Hippocampal formation (tissue), 2 donors: ENCODE measurements at places on chromosomes 3 and 15.

DNA sequence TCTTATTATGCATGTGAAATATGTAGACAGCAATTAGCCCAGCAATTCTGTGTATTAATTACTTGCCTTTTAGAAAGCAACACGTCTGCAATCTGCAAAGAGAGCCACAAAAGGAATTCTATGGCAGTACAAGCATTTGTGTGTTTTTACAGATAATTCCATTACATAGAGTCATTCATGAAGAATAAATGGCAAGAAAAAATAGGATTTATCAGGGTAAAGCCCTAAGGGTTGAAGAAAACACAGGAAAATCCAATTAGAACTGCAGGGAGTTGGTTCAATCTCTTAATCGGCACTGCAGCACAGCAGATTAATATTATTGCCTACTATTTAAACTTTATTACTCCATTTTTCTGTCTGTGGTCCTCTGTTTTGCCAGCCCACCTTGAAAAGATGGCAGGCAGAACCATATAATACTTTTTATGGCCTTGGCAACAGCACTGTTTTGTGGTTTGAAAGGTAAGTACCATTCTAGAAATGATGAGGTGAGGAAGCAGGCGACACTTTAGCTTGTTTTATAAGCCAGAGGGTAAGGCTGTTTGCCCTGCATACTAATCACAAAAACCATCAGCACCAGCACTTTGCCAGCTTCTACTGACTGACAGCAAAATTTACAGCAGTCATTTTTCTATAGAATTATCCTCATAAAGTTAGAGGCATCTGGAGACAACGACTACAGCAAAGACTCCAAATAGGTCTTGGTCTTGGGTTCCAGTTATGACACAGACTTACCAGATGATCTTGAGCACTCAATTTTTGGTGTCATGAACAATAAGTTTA, 638.2 kb upstream of the NAALADL2 start:
- DNase-seq, result no peak

GRCh38 chr15:45664451-45664850, 29.6 kb downstream of the SQOR start:
- DNase-seq, result no peak

DNA sequence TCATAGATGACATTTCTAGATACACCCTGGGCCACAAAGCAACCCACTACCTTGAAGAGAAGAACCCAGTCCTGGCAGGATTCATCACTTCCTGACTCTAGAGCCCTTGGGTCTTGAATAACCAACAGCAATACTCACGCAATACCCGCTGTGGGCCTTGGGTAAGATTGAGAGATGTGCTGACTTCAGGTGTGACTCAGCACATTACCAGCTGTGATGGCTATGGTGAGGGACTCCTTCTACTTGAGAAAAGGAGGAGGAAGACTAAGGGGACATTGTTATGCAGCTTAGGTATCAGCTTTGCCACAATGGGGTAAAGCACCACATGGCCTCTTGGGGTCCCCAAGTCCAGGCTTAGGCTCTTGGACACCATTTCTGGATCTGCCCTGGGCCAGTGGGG, 14.9 kb downstream of the C3orf33 start:
- no peak for DNase-seq

GRCh38 chr3:63365671-63366070, 87.6 kb downstream of the SYNPR start:
- no peak for DNase-seq

- no peak for DNase-seq
Measured at GRCh38 chr3:128931046-128931445, 51.6 kb downstream of the ACAD9 start.

GRCh38 chr15:51075826-51076523, 18.7 kb downstream of the TNFAIP8L3 start:
- DNase-seq, result no peak

DNA sequence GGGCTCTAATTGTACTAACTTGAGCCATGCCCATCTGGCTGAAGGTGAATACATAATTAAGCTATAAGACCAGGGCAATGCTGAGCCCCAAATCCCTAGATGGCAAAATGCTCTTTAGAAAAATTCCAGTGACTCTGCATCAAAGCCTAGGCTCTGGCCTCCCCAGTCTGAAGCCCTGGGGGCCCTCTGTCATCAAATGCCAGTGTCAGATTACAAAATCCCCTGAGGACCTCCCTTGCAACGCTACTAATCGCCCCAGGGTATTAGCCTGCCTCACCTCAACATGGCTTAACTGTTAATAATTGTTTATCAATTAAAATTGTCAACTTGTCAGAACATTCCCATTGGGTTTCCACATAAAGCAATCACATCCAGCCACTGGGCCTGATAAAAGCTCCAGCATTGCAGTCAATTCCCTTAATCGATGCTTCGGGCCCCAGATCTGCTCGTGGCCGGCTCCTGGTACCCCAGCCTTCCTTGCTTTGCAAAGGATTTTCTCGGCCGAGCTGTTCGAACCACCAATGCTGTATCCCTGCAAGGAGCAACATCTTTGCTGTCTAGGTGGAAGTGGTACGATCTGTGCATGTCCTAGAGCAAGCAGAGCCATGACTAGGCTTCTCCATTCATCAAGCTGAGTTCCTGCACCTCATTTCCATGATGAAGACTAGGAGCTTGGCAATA, 151.7 kb downstream of the MEGF11 start:
- DNase-seq, result no peak

DNA sequence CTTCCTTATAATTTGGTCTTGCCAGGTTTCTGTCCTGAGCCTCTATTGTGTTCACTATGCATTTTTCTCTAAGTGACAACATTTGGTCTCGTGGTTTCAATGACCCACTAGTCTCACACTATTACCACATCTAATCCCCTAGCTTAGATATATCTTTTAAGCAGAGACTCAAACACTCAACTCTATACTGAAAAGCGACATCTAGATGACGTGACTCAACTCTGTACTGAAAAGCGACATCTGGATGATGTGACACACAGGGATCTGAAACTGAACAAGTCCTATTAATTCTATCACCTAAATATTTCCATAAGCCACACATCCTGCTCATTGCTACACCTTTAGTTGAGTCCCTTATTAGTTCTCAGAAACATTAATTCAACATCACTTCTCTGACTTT, 141.7 kb upstream of the MBNL1 start:
- no peak for DNase-seq

DNA sequence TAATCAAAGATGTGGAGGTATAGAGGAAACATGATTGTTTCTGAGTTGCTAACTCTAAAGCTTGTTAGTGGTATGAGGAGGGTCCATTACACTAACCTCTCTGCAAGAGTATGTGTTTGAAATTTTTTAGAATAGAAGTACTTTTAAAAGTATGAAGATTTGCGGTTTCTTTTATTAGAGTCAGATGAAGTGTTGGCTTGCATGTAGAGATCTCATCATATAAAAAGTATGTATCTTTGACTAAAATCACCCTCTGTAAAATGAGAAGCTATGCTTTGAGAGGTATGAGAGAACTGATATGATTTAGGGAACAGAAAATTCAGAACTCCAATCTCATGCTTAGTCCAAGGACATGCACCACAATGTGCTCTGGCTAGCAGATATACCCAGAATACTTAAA, 140.4 kb upstream of the MBNL1 start:
- DNase-seq, result no peak

DNA sequence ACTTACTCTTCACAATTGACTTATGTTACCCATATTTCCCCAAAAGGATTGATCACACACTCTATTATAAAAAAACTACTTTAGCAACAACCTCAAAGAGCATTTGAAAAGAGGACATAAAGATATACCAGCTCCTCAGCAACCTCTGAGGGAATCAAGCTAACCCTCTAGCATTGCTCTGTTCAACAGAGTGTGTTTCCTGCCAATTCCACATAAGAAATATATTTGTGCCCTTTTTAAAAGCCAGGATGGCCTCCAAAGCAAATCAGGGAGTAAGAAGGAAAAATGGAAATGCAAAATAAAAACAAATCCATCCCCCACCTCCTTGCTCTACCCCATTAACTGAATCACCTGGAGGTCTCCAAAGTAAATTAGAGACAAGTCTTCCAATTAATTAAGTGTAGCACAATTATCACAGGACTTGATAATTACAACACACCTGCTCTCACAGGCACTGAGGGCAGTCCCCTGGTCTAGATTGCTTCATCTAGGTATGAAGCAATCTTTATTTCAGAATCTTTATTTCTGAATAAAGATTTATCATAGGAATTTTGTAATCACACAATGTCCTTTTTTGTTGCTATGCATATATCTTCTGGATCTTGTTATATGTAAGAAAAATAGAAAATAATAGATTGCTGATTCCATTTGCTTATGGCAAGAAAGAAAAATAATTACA, 34.8 kb downstream of the GPR176 start:
- no peak for DNase-seq

DNA sequence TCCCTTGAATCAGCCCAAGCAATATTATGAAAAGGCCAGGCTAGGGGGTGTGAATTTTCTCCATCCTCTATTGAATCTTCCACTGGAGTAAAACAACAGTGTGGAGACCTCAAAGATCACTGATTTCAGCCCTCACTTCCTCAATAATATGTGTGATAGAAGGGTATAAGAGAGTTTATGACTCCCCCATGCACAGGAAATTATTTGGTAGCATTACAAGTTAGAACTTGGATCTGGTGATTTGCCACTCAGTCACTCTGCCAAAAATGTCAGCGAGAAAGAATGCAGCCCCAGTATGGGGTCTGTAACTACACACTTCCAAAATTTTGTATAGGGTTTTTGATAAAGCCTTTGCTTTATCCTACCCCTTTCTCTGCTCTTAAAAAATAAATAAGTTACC, 81.0 kb upstream of the KCNMB2 start:
- DNase-seq, result no peak

DNA sequence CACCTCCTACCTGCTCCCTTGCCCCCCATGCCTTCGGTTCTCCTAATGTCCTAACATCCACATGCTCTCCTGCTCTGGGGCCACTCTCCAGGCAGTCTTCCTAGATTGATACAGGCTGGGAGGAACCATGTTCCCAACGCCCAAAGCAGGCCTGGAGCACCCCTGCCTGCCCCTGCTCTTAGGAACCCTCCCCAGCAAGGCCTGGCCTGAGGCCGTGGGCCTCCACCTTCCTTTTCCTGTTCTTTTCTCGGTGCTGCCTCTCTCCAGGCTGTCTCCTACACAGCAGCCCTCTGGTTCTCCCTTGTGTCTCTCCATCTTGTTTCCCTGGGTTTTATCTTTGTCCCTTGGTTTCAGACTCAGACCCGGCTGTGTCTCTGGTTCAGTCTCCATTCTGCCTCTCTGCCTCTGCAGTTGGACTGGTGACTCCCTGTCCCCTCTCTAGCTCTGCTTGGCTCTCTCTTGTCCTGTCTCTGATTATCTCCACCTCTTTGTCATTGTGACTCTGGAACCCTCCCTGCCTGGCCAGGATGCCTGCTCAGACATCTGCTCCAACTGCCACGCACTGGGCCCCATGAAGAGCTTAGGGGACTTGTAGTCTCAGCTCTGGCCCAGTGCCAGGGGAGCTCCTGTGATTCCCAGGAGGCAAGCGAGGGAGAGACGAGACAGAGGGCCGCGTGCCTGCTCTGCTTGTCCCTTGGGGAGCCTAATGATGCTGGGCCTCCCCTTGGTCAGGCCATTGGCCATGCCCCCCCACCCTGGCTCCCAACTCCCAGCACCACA, 26.0 kb upstream of the RPL29 start:
- no peak for DNase-seq

GRCh38 chr15:101121511-101122090, 130.2 kb downstream of the CHSY1 start:
- DNase-seq, result peak; percentile 8

GRCh38 chr15:40930430-40931299, 1.5 kb downstream of the DLL4 start:
- DNase-seq, result no peak

GRCh38 chr15:77085297-77085696, 14.4 kb upstream of the TSPAN3 start:
- no peak for DNase-seq

- DNase-seq, result no peak
Measured at GRCh38 chr15:60994963-60995475, 234.1 kb downstream of the RORA start.

GRCh38 chr15:32861761-32862160, 144.0 kb downstream of the GREM1 start:
- peak; percentile 20 for DNase-seq

- no peak for DNase-seq
Measured at GRCh38 chr15:90055182-90055581, 47.1 kb downstream of the IDH2 start.

- no peak for DNase-seq
Measured at GRCh38 chr3:142902356-142902755, 13.5 kb upstream of the PCOLCE2 start.

- no peak for DNase-seq
Measured at GRCh38 chr3:151276038-151276686, 2.2 kb downstream of the P2RY14 start.

GRCh38 chr3:129602730-129603560, 3.5 kb downstream of the PLXND1 start:
- no peak for DNase-seq

GRCh38 chr3:119350114-119350513, 55.9 kb downstream of the ARHGAP31 start:
- DNase-seq, result no peak

- DNase-seq, result no peak
Measured at GRCh38 chr3:68880632-68881031, 51.7 kb downstream of the TAFA4 start.

- DNase-seq, result no peak
Measured at GRCh38 chr15:75620058-75620820, 5.3 kb downstream of the SNUPN start.

GRCh38 chr3:64209866-64210621, 15.2 kb downstream of the PRICKLE2 start:
- DNase-seq, result peak; percentile 55
